ENCODE measurements at places on chromosomes 1 and 21.

DNA sequence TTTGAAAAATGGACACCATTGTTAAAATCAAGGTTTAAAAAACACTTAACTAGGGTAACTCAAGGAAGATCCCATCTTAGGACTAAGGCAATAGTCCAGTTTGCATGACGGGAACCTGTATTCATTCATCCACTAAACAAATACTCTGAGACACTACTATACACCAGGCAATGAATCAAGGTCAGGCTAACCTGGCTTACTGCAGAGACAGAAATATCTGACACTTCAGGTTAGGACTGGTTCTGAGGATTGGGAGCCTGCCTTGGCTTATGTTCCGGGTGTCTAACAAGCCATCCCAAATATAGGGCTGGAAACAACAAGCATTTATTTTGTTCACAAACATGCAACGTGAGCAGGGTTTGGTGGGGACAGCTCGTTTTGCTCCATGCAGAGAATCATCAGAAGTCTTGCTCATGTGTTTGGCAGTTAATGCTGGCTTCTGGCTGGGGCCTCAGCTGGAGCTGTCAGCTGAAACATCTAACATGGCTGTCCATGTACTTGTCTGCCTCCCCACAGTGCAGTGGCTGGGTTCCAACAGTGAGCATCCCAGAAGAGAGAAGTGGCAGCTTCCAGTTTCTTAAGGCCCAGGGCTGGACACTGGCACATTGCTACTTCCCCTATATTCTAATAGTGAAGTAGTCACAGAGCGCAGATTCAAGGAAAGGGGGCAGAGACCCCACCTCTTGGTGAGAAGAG lies 37.0 kb upstream of the CAMK1G start:
- peak; percentile 87 for DNase-seq

DNA sequence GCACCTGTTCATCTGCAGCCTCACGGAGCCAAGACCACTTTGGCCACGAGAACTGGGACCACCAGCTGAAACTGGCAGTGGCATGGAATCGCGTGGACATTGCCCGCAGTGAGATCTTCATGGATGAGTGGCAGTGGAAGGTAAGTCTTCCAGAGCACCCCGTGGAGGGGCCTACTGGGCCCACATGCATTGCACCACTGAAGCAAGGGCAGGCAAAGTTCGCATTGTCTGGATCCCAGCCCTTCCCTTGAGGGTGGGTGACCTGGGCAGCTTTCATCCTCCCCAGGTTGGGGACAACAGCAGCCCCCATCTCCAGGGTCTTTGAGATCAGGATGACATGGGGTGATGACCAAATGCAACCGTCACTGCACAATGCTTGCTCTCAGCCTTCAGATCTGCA lies 37.5 kb downstream of the TRPM2 start:
- DNase-seq, result no peak

DNA sequence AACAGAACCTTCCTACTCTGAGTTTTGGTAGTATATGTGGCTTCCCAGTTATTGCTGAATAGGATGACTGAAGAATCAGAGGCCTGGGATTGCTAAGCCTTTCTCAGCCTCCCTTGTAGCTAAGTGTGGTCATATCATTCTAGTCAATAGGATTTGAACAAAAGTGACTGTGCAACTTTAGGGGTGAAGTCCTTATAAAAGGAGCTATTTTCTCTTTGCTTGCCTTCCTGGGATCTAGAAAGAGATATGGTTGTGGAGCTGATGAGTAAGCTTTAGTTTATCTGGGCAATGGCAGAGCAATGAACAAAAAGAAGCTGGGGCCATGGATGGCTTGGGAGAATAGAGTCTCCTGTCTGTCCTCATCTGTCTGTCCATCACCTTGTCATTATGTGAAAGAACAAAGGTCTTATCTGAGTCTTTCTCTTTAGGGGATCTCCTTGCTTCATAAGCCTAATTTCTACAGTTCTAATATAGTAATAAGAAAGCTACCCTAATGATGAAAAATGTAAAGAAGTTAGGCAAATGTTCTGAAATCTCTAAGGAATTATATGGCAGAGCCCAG lies 91.5 kb downstream of the TENT5C start:
- DNase-seq, result no peak

DNA sequence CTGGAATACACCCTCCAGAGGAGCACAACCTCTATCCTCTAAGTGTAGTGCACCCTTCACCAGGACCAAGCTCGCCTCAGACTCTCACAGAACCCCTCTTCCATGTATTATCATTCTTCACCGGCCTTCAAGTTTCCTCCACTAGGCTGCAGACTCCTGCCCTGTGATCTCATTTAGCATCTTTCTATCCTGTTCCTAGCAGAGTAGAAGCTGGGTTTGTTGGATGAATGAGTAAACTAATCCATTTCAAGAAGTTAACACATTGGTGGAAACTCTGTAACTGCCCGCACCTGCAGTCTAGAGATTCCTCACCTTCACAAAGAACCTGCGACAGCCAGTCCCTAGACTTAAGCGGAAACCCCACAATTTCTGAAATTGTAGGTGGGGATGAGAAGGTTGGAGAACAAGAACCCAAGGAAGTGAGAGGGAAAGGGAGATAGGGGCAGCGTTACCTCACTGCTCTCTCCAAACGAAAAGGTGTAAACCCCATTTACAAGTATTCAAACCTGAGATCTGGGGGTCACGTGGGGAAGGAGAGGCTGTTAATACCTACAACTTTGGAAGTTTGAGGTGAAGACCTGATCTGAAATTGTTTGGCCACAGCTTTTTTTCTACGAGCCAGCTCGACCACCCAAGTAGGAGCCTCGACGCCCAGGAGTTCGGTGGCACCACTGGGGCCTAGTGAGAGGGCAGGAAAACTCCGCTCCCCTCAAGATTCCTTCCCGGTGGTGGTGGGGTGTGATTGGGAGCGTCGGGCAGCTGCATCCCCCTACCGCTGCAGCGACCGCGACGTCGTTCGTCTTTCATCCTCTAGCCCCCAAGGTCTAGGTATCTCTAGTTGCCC lies 1.2 kb downstream of the PTPN14 start:
- DNase-seq, result peak; percentile 51

GRCh38 chr1:914891-915280 lies 8.8 kb upstream of the SAMD11 start:
- no peak for DNase-seq

GRCh38 chr1:22584001-22584562 lies 20.8 kb downstream of the EPHA8 start:
- peak; percentile 65 for DNase-seq

DNA sequence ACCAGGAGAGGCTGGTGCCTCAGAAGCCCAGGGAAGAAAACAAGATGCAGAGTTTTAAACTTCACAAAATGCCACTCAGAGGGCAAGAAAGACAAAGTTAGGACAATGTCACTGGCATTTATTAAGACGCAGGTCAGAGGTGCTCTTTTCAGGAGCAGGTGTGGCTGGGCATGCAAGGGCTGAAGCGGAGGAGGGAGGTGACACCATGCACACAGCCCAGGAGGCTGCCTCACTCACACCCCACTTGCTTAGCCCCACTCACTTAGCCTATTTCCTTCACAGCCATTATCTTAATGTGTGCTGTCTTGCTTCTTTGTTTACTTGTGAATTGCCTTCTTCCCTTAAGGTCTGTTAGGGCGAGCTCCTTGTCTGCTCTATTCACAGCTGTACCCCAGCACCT lies 17.2 kb downstream of the HIVEP3 start:
- DNase-seq, result no peak

- DNase-seq, result no peak
Observed at GRCh38 chr1:94490556-94490955, 51.0 kb downstream of the F3 start.

- no peak for DNase-seq
Observed at GRCh38 chr21:44052830-44053226, 40.7 kb downstream of the TRAPPC10 start.

DNA sequence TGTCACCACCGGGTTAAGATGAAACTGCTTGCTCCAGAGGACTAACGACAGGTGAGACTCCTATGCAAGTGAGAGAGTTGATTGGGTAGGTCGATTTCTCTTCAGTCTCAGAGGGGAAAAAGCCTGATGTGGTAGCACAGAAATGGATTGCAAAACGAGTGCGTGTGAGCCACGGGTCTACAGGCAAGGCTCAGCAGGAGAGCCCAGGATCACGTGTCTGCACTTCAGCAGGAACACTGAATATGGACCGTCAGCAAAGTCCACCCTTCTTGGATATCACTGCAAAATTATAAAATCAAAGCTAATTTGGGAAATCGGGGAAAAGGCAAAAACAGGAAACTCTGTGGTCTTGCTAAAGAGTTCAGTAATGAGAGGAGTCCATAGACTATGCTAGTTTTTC lies 107.7 kb upstream of the ZNF648 start:
- no peak for DNase-seq

DNA sequence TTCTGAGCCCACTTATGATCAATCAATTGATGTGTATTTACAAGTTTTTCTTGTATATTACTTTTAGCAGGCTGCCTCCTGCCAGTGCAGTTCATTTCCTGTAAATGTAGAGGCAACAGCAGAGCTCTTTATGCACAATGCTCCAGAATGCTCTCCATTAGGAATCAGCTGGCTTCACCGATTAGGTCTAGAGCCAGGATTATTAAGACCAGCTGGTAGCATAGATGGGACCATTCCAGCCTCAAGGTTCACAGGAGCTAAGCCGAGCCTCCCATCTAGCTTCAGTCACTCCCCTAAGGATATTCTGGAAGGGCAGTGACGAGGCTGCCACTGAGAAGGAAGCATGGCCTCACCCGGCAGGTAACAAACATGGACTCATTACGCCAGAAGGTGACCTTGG lies 36.8 kb downstream of the DHRS3 start:
- no peak for DNase-seq

DNA sequence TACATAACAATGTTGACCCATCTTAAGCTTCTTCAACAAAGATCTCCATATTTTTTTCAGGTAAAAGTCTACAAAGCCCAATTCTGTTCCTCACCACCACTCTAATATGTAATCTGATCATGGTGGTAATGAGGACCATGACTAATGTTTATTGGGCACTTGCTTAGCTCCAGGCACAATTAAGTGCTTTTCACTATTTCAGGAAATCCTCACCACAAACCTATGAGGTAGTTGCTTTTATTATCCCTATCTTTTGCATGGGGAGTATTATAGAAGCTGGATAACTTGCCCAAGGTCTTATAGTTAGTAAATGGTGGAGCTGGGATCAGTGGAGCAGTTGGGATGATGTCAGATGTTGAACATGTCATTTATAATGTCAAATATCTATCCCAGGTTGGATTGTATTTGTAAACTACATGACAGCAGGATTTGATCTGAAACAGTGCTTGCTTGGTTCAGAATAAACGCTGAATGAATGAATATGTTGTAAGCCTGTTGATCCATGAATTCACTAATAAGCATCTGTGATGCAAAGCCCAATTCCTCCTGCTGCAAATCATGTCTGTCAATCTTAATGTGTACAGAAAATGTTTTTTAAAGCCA lies 283.3 kb upstream of the ST6GALNAC5 start:
- DNase-seq, result no peak

DNA sequence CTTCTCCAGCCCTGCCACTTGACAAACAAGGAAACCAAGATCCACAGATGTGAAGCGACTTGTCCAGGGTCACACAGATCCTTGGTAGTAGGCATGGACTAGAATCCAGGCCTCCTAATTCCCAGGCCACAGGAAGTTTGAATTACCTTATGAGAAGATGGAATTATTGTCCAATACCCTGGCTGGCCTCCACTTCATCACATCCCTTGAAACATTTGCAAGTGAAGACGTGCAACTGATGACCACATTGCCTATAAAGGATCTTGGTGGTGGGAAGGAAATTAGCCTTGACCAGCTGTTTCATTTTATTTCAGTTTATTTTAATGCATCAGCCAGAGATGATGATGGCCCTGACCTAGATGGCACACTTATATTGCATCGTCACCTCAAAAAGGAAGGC lies 165.8 kb upstream of the CAMK1G start:
- DNase-seq, result peak; percentile 81

GRCh38 chr1:204142032-204142974 lies 9.5 kb downstream of the ETNK2 start:
- no peak for DNase-seq

- peak; percentile 60 for DNase-seq
Observed at GRCh38 chr21:32826329-32827167, 55.0 kb upstream of the PAXBP1 start.

DNA sequence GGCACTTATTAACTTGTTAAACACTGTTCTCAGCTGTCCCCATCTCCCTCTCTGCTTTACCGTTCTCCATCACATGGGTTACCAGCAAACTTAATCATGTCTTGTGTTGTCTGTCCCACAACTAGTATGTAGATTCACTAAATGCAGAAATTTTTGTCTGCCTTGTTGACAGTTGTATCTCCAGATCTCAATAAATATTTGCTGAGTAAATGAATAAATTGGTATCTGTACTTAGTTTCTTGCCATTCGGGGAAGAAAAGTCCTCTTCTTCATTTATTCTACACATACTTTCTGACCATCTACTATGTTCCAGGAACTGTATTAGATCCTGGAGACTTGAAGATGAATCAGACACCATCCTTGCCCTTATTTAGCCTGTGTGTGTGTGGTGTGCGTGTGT lies 97.9 kb downstream of the KCND3 start:
- DNase-seq, result no peak

DNA sequence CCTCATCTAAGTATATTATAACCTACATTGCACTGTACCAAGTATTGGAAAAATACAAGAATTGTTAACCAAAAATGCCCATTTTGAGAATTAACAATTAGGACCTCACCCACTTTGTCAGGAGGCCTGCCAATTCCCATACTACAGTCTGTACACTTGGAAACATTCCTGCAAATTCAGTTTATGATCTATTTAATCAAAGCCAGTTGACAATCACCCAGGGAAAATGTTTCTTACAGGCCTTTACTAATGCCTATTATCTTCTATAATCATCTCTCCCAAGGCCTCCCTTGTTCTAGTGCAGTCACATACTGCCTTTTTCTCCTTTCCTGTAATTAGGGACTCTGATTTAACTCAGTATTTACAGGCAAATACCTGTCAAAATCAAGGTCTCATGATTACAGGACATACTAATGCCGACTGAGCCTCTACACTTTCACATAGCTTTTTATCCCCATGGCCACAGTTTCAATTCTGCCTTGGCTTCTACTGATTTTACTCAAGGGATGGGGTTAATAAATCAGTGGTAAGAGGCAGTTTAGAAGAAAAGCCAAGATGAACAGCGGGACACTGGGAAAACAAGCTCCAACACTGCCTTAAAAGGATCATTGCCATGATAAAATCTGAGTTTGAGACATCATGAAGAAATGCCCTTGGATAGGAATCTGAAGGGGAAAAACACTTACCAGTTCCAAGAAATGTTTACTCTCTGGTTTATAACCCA lies 338.7 kb downstream of the VAV3 start:
- peak; percentile 32 for DNase-seq

DNA sequence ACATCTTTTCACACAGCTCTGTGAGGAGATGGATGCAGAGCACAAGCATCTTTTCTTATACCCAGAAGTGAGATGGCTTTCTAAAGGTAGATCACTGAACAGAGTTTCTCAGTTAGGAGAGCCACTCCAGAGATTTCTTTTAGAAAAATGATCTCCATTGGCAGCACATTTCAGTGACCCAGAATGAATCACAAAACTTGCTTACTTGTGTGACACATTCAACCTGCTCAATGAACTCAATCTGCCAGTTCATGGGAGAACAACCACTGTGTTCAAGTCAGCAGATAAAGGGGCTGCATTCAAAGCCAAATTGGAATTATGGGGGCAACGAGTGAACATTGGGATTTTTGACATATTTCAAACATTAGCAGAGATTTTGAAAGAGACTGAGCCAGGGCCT lies 78.3 kb downstream of the UCHL5 start:
- DNase-seq, result no peak

GRCh38 chr1:51535006-51535592 lies 16.0 kb upstream of the EPS15 start:
- peak; percentile 84 for DNase-seq

GRCh38 chr1:88029142-88029541 lies 654.9 kb upstream of the PKN2 start:
- DNase-seq, result no peak

GRCh38 chr1:27556781-27557595 lies 47.0 kb downstream of the AHDC1 start:
- DNase-seq, result peak; percentile 95
